Stimulated activated CD4-positive, alpha-beta T cell treated with anti-CD3 and anti-CD28 coated beads, Interleukin-12 subunit alpha, Interleukin-12 subunit beta, amount 100 ng/mL, for 48 hours (primary cell): ENCODE measurements at places on chromosomes 12 and 14.

DNA sequence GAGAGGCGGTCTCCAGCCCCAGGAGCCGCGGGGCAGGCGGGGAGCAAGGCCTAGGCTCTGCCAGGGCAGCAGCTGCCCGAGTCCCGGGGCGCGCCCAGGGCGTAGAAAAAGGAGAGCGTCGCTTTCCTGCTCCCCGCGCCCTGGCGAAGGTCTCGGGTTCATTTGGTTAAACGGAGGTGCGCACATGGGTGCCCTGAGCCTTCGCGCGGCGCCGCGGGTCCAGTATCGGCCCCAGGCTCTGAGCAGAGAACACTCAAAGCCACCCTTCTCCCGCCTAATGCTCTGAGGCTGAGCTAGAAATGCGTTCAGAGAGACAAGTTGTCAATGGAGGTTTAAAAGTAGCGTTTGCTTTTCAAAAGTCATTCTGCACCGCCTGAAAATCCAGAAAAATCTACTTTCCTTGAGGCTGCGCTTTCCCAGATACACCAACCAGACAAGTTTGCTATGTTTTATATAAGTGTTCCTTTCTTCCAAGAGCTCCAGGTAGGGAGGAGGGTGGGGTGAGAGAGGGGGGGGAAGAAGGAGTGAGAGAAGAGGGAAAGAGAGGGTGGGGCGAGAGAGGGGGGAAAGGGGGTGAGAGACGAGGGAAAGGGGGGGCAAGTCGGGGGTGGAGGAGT is 1.5 kb downstream of the TMEM132C start:
- DNase-seq = no peak

DNA sequence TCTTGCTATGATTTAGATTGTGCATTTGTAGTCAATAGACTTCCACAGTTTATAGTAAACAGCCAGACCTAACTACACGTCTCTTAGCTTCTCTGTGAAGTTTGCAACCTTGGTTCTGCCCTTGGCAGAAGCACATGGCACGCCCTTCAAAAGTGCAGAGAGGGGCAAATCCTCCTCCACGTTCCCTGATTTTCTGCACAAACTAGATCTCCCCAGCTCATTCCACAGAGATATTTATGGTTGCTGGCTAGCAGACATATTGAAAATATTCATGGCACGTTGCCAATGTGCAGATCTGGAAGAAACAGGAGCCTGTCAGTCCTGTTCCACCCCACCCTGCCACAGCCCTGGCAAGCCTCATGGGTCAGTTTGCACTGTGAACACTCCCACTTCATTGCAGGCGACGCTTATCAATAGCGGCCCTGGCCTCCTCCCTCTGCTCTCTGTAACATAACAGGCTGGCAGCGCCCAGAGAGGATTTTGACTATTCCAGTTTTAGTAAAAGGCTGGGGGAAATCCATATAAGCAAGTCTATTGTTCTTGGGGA is 6.5 kb upstream of the LGALS3 start:
- DNase-seq = no peak

DNA sequence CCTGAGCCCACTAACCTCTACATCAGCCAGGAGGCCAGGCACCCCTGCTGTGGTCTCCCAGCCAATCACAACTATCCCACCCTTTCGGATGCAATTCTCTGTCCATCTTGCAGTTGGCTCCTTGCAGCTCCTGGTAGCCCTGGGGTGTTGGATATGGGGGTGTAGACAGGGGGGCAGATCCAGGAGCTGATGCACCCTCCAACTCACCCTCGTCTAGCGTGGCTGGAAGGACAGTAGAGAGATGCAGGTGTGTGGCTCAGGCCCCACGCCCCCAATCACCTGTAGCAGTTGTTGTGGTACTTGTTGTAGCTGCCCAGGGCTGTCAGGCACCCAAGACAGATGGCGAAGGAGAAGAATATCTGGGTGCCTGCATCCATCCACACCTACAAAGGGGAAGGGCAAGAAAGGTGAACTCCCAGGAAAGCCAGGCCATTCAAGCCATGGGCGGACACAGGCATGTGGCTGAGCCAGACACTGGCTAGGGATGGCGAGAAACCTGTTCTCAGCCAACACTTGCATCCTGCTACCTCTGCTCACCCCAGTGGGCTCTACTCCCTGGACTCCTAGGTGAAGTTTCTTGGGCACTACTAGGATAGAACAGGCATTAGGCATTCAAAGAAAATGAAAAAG is 13.4 kb upstream of the SLC6A12 start:
- no peak for DNase-seq

DNA sequence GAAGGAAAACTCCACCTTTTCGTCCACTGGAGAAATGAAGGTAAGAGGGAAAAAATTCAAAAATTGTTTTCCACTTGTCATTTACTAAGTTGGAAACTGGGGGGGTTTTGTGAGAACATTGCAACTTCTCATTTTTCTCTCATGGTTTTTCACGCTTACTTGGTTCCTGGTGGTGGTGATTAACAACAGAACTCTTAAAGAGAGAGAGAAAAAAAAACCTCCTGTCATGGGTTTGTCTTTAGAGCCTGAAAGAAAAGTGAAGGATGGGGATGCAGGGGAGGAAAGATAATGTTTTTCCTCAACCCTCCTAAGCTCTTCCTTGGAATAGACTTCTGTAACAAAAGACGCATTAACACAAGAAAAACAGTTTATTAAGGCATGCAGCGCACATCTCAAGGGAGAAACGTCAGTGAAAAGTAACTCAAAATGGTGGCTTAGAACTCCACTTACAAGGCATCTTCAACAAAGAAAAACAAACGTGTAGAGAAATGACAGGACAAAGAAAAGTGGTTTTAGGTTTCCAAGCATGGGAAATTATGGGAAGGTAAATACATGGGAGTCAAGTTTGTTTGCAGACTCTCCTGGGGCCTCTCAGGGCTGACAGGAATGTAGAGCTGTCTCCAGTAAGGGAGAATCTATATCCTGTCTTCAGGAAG is 81.9 kb upstream of the ATF7IP start:
- no peak for DNase-seq

- no peak for DNase-seq
Measured at GRCh38 chr12:119693511-119693910, 25.6 kb downstream of the PRKAB1 start.

- no peak for DNase-seq
Measured at GRCh38 chr12:123391546-123392343, 7.8 kb downstream of the KMT5A start.

DNA sequence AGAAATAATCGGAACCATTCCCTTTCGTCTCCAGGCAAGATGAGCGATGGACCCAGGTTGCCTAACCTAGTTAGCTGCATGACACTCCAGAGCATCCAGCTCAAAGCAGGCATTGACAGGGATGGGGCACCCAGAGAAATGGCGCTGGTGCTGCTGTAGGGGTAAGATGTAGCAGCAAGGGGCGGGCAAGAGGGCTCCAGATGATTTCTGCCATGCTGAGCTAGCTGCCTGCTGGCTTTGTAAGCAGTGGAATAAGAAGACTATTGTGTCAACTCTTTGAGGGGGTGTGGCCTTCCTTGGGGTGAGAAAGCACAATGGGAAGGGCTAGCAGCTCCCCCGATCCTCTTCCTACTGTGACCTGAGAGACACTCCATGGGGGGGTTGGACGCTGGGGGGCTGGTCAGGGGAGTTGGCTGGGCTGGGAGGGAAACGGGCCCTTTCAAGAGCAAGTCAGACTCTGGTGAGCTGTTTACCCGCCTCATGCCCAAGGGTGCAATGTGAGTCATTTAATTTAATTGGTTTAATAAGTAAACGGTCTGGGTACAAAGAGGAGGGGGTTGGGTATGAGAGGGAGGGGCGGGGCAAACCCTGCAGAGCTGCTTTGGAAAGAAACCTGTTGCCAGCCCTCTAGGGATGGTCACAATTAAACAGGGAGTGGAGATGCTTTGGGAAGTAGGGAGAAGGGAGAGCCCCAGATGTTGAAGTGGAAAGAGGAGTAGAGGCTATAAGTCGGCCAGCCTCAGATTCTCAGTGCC is 50.5 kb downstream of the B4GALNT3 start:
- DNase-seq = no peak

- no peak for DNase-seq
Measured at GRCh38 chr14:32430326-32430725, 101.2 kb downstream of the AKAP6 start.

DNA sequence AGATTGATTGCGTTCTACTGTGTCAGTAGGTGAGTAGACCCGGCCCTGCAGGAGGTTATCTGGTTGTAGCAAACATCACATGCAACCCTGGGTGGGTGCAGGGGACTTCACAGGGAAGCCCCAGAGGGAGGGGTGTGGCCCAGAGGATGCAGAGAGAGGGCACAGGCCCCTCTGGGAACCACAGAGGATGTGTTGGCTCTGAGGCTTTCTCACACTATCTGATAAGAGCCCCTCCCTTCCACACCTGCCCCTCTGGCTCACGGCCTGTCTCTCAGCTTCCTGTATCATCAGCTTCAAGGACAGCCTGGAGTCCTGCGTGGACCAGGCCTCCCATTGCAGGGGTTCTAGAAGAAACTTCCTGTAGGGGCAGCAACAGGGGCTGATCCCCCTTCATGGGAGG is 101.9 kb downstream of the RIN3 start:
- no peak for DNase-seq

DNA sequence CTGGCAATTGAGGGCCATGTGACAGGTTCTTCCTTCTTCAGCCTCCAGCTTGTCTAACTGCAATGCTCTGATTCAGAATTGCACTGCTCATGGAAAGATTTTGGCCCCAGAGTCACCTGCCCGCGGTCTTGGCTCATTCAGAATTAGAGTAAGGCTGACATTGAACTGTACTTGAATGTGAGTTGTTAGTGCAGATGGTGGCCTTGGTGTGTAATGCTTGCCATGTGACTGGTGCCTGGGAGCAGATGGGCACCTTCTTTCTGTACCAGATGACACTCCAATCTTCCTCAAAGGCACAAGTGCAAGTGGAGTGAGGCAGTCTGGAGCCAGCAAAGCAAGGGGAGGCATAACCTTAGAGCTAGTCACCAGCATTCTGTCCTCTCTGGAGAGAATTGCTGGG is 36.5 kb upstream of the ANO4 start:
- DNase-seq = no peak

GRCh38 chr12:108711489-108712164 is 19.7 kb downstream of the CORO1C start:
- DNase-seq = no peak

GRCh38 chr12:68773582-68773981 is 27.6 kb downstream of the SLC35E3 start:
- no peak for DNase-seq

GRCh38 chr12:119151445-119152026 is 27.2 kb upstream of the HSPB8 start:
- no peak for DNase-seq

DNA sequence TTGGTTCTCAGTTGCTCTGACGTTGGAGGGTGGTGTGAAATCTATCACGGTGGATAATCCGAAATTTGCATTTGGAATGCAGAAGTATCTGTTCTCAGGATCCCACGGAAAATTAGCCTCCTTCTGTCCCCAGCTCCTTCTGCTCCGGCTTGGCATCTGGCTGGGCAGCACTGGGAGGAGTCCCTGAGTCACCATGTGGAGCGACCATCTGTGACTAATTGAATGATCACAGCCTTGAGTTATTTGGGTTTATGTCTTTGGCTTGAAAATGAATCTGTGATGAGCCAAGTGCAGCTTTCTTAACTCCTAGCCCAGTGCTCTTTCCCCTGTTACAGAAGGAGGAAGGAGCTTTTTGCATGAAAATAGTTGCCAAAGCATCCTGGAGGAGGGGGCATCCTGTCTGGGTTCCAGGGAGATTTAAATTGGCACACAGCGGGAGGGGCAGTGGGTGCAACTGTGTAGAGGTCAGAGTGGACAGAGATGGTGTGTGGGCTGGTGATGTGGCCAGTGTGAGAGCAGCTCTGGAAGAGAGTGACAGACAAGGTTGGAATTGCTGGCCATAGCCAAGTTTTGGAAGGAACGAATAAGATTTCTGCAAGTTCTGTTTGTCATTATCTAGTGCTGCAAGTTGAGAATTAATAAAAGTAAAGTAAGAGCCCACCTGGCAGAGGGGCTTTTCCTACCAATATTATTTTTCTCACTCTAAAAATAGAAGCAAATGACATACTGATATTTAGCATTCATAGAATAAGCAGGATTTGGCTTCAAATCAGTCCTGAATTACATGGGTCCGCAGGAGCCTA is 74.4 kb downstream of the SLC24A4 start:
- no peak for DNase-seq

DNA sequence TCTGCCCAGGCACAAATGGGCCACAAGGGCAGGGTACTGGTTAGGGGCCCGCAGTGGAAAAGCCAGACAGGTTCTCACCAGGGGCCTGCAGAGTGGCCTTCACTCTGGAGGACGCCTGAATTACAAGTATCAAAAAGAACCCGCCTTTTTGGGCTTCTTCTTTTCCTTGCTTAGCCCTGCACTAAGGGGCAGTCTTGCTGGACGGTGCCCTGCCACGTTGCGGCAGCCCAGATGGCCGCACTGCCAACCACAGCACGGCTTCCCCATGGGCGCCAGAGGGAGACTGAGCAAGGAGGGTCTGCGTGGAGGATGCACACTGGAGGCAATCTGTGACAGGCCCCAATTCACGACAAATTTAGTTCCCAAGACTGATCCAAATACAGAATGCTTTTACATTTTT is 18.3 kb upstream of the CDK2AP1 start:
- no peak for DNase-seq

- no peak for DNase-seq
Measured at GRCh38 chr12:12616512-12617310, 5.0 kb downstream of the CREBL2 start.

- DNase-seq = no peak
Measured at GRCh38 chr12:116317986-116318575, 40.6 kb upstream of the MED13L start.

GRCh38 chr14:99318959-99319295 is 46.9 kb upstream of the BCL11B start:
- DNase-seq = no peak

- no peak for DNase-seq
Measured at GRCh38 chr14:91889477-91890211, 22.3 kb upstream of the TC2N start.

DNA sequence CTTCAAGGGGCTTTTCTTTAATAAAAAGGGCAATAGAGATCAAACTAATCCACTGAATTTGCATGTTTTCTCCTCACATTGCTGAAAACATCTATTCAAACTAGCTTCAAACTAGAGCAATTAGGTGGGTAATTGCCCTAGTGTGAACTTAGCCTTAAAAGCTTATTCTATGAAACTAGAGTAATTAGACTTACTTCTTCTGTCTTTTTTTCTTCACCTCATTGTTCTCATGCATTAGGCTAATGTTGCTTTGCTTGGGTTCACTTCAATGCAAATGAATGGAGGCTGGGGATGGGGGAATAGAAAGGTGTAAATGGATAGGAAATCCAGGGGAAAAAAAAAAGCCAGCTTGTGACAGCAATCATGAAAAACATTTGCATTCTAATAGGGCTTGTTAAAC is 414.8 kb upstream of the LMO3 start:
- no peak for DNase-seq
